Type B pancreatic cell (in vitro differentiated cells): ENCODE measurements at places on chromosomes 16 and 17. TPM values are rescaled to one million over a fixed set of nuclear protein-coding genes. Genes with fewer than 3 reads are reported as not detected.

GRCh38 chr17:37551788-37552187 is 57.4 kb downstream of the SYNRG start:
- no peak for DNase-seq
- no peaks in the 10 kb centered on the region for H3K27me3 ChIP-seq
- H3K36me3 ChIP-seq = peaks cover 19% of the 10 kb centered on the region
- H3K4me3 ChIP-seq = no peak overlapping the region
- H3K27ac ChIP-seq = no peak overlapping the region
- peaks cover 21% of the 10 kb centered on the region for H3K4me1 ChIP-seq

DNA sequence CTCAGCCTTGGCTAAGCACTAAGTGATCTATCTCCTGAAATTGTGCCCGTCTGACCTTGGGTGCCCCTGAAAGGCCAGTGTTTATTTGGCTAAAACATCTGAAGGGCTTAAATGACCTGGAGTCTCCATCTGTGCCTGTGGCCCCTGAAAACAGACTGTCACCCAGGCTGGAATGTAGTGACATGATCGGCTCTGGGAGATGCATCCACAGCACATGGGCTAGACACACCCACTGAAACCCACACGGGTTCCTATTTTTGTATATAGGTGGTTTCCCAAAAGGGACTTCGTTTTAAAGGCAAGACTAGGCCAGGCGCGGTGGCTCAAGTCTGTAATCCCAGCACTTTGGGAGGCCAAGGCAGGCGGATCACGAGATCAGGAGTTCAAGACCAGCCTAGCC is 13.5 kb downstream of the CEP295NL start:
- H3K27me3 ChIP-seq = no peaks in the 10 kb centered on the region
- H3K27ac ChIP-seq = peak overlapping the region; percentile 78
- peaks cover 52% of the 10 kb centered on the region for H3K4me1 ChIP-seq
- DNase-seq = no peak
- H3K4me3 ChIP-seq = no peak overlapping the region
- peaks cover 20% of the 10 kb centered on the region for H3K36me3 ChIP-seq

DNA sequence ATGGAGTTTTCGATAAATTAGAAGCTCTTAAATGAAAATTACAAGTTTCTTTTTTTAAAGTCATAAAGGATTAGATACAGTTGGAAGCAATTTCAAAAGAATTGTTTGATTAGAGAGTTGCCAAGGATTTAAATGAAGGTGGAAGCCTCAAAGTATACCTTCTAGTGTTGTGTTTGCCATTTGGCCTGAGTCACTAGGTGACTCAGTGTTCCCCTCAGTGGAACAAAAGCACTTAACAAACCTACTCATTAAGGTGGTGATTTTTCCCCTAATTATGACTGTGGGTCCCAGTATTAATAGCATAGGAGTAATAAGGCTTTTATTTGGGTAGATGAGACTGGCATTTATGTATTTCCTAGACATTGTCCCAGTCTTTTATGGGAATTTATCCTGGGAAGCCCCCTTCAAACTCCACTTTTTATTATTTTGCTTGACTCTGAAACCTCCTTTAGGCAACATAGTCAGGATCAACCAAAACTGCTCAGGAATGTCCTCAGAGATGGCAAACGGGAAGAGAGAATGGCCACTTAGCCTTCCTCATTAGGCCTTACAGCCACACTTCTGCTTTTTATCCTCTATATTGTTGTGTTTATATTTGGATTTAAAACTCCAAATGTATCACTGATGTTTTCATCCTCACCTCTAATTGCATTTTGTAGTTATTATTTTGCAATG is 161.0 kb downstream of the FTO start:
- H3K4me3 ChIP-seq = no peak overlapping the region
- no peaks in the 10 kb centered on the region for H3K27me3 ChIP-seq
- H3K4me1 ChIP-seq = no peaks in the 10 kb centered on the region

CFAP97D1 gene
- not detected in 2 replicates for total RNA-seq

HSD17B1 gene
- 2.2 and 2.7 TPM in 2 replicates for total RNA-seq
